ENCODE measurements at places on chromosomes 2 and 18.

GRCh38 chr2:127705391-127706065 is 4.2 kb downstream of the SFT2D3 start:
- no peak for DNase-seq

DNA sequence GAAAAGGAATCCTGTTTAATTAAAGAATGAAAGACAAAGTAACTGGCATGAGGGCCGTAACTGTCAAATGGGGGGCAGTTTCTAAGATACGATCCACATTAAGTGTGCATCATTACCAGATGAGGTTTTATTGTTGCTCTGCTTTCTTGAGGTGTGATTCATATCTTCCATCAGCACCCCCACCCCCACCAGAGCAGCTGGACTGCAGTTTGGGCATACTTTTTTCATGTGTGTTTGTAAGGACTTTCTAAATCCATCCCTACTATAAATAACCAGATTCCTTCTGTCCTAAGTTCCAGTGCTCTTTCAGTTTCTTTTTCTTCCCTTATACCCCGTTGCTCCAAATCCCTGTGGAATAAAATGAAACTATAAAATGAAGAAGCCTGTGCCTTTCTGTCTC is 142.1 kb downstream of the CDCA7 start:
- DNase-seq: no peak

GRCh38 chr2:201057715-201058248 is 13.7 kb downstream of the HYCC2 start:
- no peak for DNase-seq

GRCh38 chr2:227127201-227127600 is 36.8 kb downstream of the COL4A4 start:
- DNase-seq: no peak

DNA sequence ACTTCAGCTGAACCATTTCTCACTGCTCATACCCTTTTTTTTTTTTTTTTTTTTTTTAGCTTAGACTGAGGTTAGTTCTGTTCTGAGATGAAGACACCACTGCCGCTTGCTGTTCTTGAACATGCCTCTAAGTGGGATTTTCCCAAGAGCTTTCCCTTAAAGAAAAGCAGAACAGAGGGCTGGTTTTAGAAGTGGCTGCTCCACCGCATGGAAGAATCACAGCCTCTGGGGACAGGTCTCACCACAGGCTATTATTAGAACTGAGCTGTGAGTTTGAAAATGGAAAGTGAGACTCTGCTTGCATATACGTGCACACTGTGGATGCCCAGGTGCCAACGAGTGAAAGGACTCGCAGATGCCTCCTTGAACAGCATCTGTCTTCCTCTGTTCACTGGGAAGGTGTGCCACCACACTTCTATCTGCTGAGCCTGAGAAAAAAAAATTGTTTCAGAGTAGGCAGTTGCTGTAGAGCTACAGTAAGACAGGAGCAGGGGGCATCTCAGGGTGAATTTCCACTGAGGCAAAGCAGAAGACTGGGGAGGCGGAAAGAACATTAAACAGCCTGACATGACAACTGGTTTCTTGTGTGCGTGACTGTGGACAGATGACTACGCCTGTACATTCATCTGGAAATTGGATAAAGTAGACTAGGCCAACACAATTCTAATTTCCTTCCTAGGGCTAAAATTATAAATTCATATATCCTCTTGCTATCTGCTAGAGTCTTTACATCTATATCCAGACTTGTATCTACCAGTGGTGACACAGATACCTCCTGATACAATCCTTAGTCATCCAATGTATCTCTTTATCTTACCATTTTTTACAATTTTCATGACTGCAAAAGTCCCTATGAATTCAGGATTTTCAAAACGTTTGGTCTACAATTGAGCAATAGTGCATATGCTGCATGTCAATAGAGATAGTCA is 1045.7 kb upstream of the CELF4 start:
- no peak for DNase-seq

GRCh38 chr2:209648714-209649113 is 122.9 kb upstream of the UNC80 start:
- DNase-seq: no peak

GRCh38 chr2:148794558-148794957 is 80.5 kb upstream of the KIF5C start:
- DNase-seq: no peak

GRCh38 chr18:683531-683930 is 26.1 kb downstream of the TYMS start:
- DNase-seq: no peak

GRCh38 chr2:120134263-120134662 is 88.9 kb downstream of the TMEM185B start:
- no peak for DNase-seq

DNA sequence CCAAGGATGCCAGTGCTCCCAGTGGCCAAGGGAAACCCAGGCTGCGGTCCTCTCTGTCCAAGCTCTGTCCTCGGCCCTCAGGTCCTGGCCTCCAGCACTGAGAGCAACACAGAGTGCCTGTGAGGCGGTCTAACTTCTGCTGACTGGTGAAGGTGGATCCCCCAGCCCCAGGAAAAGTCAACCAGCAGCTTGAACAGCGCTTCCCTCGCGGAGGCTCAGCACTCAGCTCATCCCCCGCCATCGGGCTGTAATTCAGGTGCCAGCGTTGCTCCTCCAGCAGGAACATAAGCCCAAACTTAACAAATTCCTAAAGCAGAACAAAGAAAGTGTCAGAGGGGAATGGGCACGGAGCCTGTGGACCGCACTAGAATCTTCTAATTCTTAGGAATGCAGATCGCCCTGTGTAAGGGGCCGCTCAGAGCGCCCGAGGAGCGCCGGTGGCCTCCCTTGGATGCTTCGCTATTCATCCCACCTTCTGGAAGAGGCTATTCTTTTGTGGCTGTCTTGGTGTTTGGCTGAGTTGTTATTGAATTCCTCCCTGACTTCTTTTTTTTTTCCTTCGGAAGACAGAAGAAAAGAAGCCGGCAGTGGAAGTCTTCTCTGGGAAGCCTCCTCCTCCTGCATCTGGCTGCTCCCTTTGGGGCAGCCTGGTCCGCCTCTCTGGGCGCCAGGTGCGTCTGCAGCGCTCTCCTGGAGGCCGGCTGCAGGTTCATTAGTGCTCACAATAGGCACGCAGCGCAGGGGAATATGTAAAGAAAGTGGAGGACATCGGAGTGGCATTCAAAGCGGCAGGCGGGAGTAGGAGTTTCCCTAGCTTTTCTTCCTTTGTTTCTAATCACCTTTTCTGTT is 905.6 kb downstream of the TSN start:
- no peak for DNase-seq

- DNase-seq: no peak
These were observed 75.5 kb downstream of the NPAS2 start for GRCh38 chr2:100895402-100895801.

DNA sequence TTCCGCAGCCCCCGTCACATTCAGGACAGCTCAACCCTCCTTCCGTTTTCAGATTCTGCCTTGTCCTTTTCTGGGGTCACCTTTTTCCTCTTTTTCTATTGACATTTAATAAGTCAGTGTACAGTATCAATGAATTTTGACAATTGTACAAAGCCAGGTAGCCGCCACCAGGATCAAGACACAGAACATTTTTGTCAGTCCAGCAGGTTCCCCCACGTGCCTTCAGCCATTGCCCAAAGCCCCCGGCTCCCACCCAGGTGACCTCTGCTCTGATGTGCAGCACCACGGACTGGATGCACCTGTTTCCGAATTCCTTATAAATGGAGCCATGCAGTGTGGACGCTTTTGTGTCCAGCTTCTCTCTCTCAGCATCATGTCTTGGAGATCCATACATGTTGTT is 30.0 kb downstream of the CROCC2 start:
- no peak for DNase-seq

DNA sequence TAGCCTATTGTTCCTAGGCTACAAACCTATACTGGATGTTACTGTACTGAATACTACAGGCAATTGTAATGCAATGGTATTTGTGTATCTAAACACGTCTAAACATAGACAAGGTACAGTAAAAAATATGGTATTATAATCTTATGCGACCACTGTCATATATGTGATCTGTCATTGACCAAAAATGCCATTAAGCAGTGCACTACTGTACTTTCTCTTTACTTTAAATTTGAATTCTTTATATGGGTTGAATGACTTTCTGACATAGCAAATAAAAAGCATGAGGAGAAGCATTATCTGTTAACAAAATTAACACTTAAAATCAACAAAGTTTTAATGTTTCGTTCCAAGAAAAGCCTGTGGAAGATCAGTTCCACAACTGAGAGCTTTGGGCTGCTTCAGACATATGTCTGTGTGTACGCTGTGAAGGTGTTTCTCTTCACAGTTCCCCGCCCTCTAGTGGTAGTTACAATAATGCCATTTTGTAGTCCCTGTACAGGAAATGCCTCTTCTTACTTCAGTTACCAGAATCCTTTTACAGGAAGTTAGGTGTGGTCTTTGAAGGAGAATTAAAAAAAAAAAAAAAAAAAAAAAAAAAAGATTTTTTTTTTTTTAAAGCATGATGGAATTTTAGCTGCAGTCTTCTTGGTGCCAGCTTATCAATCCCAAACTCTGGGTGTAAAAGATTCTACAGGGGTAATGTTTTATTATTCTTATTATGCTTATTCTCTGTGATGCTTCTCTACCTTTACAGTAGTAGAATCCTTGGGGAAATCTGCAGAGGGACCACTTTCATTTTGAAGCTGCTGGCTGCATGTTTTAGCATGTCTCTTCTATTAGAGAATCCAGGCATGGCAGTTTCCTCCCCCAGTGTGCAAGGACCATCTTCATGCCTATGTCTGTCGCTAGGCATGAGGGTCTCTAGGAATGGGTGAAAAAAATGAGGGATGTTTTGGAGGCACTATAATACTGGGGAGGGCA is 54.5 kb downstream of the SCN2A start:
- DNase-seq: peak; percentile 41

Measured in stimulated activated CD4-positive, alpha-beta T cell treated with anti-CD3 and anti-CD28 coated beads, Interleukin-1b, Interleukin-23, amount 100 ng/mL, for 4 hours (primary cell).